Activated CD4-positive, CD25-positive, alpha-beta regulatory T cell treated with anti-CD3 and anti-CD28 coated beads, Interleukin-2, amount 50 U/mL, for 16 hours (primary cell): ENCODE measurements at places on chromosomes 5 and 9.

DNA sequence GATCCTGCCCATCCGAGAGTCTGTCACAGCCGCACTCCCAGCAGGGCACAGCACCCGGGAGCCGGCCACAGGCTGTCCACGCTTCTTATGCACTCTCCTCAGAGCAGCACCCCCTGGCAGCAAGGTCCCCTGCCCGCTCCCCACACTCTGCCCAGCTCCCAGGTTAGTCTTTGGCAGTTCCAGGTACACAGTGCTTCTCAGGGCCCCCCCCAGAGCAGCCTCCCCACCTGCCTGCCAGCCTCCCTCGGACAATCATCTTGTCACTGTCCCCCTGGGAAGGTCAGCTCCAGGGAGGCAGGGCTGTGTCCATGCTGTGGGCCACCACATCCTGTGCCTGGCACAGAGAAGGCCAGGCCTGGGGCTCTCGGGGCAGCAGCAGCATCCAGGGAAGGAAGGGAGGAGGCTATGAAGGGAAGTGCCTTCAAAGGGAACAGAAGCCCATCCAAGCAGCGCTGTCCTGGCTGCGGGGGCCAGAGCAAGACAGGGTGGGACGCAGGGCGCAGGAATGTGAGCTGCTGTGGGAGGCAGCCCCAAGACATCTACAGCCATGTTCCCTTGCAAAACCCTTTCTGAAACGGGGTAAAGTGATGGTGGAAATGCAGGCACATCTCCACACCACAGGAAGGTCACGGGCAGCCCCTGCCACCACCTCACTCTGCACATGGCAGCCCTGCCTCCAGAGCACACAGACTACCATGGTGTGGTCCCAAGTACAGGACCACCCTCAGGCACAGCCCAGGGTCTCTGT lies 68.6 kb upstream of the ADAMTS2 start:
- DNase-seq: no peak

DNA sequence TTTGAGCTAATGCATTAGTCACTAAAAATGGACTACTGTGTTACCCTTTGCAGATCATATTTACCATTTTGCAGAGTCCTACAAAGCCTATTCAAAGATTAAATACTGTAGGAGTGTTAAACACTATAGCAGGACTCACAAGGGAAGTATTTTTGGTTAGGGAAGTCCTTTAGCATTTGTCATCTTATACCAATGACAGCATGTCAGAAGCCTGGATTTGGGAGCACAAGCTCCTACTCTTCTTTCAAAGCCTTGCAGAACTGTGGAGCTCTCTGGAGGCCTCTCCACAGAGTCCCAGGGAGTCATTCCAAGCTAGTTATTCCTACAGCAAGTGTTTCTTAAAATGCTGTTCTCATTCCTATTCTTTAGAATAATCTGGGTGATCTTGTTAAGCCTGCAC lies 288.8 kb downstream of the PIK3R1 start:
- no peak for DNase-seq

GRCh38 chr9:73153793-73154227 lies 2.1 kb downstream of the ANXA1 start:
- DNase-seq: no peak

GRCh38 chr5:59326596-59326995 lies 566.9 kb downstream of the PDE4D start:
- DNase-seq: no peak

- no peak for DNase-seq
These were observed 99.8 kb downstream of the EFNA5 start for GRCh38 chr5:107570805-107571531.

DNA sequence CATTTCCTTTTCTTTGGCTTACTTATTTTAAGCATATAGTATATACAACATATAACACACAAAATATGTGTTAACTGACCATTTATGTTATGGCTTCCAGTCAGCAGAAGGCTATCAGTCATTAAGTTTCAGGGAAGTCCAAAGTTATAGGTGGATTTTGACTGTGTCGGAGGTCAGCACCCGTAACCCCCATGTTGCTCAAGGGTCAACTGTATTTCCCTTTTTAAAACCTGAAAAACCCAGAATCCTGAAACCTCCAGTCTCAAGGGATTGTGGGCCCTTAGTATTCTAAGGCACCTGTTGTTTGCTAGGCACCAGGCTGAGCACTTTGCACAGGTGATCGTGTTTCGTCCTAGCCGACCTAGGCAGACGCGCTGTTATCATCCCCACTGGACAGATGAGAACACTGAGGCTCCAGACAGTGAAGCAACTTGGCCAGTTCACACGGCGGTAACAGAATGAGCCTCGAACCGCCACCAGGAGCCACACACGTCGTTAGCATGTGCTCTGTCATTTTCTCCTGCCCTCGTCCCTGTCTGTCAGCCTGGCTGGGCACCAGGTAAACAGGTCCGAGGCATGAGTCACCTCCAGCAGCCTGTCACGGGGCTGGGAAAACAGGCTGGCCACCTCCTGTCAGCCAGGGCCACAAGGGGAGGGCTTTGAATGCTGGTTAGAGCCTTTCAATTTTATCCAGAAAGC lies 39.9 kb downstream of the DUSP1 start:
- DNase-seq: no peak

DNA sequence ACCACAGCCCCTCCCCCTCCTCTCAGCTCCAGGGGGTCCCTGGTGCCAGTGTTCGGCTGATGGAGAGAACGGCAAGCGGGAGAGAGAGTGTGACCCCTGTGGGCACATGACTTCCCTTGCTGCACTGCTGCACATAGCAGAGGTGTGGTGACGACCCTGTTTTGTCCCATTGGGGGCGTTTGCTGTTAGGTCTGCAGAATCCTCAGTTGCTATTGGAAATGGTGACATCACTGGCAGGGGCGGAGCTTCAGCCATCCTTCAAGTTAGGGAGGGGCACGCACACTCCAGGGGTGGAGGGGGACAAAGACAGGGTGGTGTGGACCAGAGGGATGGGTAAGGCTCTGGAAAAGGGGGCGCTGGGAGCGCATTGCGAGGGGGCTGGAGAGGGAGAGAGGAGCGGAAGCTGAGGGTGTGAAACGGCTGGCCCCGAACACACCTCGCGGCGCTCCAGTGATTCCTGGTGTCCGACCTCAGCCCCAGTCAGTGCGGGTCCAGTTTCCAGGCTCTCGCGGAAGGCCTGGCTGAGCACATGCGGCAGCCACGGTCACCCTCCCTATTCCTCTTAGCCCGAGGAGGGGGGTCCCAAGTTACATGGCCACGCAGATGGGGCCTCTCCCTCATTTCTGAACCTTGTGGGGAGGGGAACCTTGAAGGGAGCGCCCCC lies 764 bp upstream of the GRIN1 start:
- DNase-seq: no peak

DNA sequence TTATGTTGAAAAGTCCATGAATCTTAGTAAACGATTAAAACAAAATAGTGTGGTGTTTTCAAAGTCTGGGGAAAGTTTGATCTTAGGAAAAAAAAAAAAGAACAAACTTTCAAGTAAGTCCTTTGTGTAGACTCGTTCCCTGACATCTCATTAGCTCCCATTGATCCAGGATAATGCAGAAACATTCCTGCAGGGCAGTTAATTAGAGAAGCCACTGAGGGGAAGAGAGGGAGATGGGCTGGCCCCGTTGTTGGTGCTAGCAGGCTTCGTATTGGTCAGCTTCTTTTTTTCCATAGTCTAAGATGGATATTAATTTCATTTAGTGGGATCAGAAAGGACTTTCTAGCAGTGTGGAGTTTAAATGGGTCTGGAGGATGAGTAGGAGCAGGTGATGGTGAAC lies 340.2 kb downstream of the DRD1 start:
- no peak for DNase-seq

DNA sequence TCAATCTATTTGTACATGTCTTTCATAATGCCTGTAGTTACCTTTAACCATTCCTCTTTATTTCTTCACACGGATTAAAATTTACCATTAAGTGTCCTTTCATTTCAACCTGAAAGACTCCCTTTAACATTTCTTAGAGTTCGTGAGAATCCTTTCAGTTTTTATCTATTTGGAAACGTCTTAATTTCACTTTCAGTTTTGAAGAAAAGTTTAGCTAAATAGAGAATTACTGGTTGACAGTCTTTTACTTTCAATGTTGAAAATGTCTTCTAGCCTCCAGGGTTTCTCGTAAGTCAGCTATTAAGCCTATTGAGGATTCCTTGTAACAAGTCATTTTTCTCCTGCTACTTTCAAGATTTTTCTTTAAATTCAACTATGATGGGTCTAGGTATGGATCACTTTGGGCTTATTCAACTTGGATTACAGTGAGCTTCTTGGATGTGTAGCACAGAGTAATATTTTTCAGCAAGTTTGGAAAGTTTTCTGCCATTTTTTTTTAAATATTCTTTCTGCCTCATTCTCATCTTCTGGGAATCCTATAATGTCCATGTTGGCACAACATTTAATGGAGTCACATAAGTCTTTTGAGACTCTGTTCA lies 48.5 kb downstream of the RFX3 start:
- DNase-seq: no peak

DNA sequence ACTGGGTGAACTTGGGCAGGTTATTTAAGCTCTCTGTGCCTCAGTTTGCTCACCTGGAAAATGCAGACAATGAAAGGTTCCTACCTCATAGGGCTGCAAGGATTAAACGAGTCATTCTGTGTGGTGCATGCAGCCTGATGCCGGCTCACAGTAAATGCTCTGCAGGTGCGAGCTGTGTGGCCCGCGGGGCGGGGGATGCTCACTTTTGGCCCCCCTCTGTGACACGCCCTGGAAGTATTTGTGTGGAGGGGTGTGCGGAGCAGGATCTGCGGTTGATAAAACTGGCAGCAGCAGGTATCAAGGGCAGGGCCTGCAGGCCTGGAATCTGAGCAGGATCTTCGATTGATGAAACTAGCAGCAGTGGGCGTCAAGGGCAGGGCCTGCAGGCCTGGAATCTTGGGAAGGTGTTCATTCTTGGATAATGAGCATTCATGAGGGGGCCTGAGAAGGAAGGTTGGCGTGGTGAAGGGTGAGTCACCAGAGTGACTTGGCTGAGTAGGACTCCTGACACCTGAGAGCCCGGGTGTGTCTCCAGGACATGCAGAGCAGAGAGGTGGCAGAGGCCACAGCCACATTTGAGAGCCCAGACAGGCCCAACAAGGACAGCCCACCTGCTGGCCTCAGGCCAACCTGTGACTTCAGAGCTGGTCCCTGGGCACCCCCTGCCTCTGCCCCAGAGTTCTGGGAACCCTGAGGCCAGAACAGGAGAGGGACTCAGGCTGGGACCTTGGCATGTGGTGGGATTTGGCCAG lies 11.9 kb downstream of the UNC5A start:
- no peak for DNase-seq
